WERI-Rb-1 (cell line): ENCODE measurements at places on chromosomes 7 and 10.

DNA sequence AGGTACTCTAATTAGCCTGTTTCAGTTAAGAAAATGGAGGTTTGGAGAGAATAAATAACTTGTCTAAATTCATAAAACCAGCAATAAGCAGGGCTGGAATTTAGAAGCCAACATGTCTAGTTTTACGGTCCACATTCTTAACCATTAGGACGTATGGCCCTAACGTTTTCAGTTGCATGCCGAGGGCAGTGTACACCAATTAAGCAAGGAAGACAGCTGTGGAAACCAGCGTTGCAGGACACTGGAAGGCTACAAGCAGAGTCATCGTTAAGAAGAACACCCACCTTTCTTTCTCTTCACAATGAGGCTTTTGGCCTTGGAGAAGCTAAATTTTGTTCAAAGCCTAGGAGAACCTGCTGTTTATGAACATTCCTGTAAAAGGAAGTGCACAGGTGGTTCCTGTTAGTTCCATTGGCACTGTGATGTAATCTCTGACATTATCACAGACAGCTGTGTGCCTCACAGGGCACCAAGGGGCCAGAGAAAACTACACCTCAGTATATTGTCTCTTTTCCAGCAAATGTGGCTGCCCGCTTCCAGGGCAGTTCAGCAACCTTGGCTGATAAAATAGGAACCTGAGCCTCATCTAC, 21.0 kb downstream of the MPP7 start:
- DNase-seq: no peak

DNA sequence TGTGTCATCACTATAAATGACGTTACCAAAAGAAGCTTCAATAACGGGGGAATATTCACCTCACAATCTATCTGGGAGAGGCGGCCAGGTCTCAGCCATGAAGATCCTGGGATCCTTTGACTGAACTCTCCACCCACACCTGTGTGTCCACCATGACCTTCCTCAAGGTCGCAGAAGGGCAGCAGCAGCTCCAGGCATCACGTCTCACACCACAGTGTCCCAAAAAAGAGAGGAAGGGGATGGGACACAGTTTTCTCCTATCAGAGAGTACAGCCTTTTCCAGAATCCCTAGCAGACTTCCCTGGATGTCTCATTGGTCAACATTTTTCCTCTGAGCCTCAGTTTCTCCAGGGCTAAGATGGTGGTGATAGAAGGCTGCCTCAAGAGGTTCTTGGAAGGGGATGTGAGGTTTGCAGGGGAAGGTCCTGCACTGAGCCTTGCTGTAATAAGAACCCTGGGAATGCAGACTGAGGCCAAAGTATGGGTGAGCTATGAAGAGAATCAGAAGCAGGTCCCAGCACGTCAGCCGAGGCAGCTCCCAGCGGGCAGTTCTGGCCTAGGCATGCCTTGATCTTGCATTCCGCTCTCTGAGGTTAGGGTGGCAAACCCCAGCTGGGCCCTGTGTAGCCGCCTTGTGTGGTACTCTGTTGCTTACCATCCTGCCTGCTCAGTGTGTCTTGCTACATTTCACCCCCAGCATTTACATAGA, 63.8 kb downstream of the COL26A1 start:
- no peak for DNase-seq

DNA sequence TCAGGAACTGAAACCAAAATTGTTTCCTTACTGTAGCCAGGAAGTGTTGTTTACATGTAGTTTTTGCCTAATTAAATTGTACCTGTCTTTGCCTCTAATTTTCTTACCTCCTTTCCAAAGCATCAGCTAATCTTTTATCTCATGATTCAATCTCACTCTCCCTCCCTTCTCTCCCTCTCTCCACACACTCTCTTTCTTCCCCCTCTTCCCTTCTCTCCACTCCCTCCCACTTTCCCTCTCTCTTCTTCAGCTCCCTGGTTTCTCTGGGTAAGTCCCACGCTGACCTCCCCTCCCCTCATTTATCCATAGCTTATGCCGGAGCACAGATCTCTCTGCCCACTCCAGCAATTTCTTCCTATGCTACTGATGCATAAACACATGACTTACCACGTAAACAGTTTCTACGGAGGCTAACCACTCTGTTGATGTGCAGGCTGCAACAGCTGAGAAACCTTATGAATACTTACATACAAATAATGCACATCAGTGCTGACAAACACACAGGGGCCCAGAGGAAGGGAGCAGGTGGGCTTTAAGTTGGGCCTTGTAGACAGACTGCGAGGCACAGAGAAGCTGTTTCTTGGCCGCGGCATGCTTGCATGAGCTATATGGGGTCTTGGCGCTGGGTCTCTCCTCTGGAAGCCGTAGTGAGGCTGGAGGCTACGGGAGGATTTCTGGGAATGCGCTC, 174.4 kb upstream of the PLXNA4 start:
- DNase-seq: no peak

GRCh38 chr7:117202511-117202910, 120.3 kb downstream of the WNT2 start:
- no peak for DNase-seq

DNA sequence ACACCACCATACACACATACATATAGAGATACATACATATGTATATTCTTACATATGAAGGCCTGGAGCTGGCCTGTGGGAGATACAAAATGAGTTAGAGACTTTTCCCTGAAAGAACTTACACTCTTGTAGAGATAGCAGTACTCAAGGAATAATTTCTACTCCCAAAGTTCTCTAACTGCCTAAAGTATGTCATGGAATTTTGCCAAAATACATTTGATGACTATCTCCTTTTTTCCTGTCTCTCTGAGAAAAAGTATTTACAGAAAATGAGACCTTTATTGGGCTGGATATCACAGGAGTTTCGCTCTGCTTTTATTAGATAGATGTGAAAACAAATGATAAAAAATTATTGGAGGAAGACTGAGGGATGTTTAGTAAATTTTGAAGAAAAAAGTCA, 220.1 kb downstream of the POU6F2 start:
- no peak for DNase-seq

GRCh38 chr7:96311967-96312366, 9.9 kb downstream of the SLC25A13 start:
- no peak for DNase-seq

GRCh38 chr10:48556713-48557112, 48.2 kb downstream of the ARHGAP22 start:
- DNase-seq: no peak

DNA sequence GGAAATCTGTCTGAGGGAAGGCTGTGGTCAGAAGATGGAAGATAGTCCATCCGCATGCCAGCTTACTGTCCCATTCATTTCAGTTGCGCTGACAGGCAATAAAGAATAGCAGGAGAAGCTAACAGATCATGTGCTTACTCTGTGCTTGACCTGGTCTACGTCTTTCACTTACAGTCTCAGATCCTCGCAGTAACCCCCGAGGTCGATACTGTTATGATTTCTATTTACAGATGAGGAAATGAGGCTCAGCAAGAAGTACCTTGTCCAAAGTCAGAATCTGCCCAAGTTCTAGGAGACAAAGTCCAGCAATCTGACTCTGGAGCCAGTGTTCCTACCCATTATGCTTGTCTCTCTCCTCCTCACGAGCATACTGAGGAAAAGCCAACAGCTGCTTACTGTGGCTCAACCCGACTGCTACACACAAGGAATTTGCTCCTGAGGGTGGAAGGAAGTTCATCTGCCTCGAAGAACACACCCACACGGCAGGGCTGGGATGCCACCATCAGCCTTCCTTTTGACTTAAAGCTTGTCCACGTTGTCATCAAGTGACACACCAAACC, 74.2 kb downstream of the MINPP1 start:
- DNase-seq: no peak

GRCh38 chr7:94432817-94433216, 38.1 kb downstream of the COL1A2 start:
- no peak for DNase-seq

DNA sequence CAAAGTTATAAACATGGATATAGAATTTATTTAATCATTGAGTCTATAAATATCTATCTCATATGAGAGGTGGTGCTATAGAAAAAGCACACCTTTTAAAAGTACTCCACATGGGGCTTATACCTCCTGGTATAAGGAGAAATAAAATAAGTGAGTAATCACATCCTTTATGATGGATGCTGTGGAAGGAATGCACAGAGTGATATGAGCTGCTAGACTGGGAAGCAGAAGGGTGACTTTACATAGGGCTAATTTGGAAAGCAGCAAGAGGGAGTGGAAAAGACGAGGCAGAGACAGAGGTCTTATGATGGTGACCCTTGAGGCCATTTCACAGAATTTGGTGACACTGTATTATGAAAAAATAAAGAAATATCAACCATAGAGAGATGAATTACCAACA, 59.4 kb upstream of the AHR start:
- DNase-seq: no peak

- DNase-seq: no peak
Measured at GRCh38 chr7:5406957-5407945, 16.4 kb downstream of the TNRC18 start.
